ENCODE measurements at places on chromosomes 7 and 10.

GRCh38 chr10:108454793-108455192 lies 1290.3 kb upstream of the SORCS1 start:
- no peak for DNase-seq

- no peak for DNase-seq
Observed at GRCh38 chr7:119270045-119270464, 1002.9 kb upstream of the KCND2 start.

- DNase-seq = no peak
Observed at GRCh38 chr7:119254742-119255141, 1018.2 kb upstream of the KCND2 start.

DNA sequence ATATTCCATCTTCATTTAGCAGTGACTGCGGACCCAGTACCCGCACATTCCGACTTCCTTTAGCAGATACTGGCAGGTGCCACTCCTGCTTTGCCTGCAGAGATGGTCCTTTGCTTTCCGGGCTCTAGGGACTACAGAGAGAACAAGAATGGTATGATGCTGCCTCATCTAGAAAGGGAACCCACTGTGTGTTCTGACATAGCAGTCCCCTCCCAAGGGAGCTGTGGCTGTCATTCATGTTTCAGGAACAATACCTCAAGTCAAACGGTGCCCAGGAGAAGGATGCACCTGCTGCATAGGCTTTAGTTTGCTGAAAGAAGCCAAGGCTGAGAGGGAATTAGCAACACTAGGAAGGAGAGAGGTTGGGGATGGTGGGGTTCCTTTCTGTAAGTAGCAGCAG lies 15.9 kb upstream of the TMEM72 start:
- DNase-seq = no peak

- DNase-seq = no peak
Observed at GRCh38 chr10:120953897-120954296, 102.7 kb downstream of the WDR11 start.

- no peak for DNase-seq
Observed at GRCh38 chr7:141416650-141417270, 134.4 kb upstream of the AGK start.

DNA sequence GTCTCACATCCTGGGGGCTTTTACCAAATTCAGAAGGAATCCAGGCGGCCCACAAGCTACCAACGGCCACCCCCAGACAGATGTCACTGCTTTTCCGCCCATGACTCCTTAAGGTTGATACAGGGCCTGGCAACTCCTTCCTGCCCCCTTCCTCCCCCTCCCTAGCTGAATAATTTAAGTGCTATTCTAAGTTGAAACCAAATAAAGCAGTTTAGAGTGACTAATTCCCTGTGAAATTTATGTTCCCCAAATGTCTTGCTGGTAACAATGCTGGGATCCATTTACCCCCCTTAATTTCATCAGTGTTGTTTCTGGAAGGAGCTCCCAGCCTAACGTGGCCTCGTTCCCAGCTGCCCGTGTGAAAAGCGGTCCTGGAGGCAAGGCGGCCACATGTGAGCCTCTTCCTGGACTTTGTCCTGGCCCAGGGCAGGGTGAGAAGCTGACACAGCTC lies 109.6 kb downstream of the TMEM130 start:
- DNase-seq = no peak

GRCh38 chr7:74092321-74092963 lies 8.8 kb downstream of the LIMK1 start:
- DNase-seq = no peak

- DNase-seq = no peak
Observed at GRCh38 chr10:46787321-46787615, 124.0 kb upstream of the PTPN20 start.

DNA sequence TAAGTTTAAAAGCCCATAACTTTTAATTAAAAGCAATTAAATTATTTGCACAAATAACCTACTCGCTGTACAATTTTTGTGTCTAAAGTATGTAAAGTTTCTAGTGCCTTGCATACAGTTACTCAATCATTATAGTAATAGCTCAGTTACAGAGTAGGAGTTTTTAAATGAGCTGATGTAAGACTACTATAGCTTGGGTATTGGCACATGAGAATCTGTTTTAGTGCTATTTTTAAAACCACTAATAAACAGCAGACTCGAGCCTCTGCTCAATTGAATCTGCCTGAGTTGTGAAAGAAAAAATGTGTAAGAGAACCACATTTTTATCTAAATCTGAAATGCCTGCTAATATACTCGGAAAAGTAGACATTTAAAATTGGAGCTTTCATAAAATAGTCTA lies 31.1 kb downstream of the CTNNA3 start:
- DNase-seq = no peak

DNA sequence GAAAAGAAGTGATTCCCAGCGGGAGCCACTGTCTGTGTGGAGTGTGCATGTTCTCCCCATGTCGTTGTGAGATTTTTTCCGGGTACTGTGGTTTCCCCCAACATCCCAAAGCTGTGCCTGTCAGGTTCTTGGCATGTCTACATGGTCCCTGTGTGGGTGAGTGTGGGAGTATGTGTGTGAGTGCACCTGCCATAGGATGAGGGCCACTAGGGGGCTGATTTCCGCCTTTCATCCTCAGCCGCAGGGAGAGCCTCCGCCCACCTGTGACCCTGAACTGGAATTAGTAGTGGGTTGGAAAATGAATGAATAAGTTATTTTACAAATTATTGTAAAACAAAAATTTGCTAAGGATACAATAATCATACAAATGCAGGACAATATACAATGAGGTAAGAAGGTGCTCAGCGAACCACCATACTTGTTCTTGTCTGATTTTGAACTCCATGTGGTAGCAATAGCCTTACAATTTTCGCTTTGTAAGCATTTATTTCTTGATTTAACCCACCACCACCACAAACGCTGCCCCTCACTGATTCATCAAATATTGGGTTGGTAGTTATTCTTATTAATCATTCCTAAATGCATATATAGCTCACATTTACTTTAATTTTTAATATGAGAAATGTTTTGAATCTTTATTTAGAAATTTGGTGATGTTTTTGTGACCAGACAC lies 641.2 kb upstream of the VSTM2A start:
- DNase-seq = no peak

- no peak for DNase-seq
Observed at GRCh38 chr10:77710081-77710551, 72.5 kb upstream of the KCNMA1 start.

DNA sequence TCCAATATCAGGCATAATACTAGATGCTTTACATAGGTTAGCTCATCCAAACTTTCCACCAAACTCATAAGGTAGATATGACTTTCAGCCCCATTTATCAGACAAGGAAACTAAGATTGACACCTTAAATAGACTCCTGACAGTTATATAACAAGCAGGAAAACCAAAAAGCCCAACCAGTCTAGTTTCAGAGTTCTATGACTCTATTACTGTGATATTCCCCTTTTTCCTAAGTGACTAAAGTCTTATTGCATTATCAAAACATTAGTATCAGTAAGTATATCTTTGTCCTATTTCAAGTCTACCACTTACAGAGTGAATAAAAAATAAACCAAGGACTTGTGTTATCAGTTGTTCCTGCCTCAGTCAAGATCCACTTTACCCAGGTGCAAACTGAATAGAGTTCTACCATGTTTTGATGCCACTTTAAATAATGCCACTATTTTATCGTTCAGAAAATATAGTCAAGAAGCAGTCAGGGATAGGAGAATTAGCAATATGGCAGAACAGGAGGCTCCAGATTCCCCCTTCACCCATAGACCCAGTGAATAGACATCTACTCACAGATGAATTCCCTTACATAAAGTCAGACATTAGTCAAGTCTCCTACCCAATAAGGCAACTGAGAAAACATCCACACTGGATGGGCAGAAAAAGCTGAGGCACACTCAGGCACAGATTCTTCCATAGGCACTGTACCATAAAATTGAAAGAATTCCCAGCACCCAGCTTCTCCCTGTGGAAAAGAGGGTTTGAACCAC lies 74.1 kb downstream of the CRPPA start:
- DNase-seq = no peak

DNA sequence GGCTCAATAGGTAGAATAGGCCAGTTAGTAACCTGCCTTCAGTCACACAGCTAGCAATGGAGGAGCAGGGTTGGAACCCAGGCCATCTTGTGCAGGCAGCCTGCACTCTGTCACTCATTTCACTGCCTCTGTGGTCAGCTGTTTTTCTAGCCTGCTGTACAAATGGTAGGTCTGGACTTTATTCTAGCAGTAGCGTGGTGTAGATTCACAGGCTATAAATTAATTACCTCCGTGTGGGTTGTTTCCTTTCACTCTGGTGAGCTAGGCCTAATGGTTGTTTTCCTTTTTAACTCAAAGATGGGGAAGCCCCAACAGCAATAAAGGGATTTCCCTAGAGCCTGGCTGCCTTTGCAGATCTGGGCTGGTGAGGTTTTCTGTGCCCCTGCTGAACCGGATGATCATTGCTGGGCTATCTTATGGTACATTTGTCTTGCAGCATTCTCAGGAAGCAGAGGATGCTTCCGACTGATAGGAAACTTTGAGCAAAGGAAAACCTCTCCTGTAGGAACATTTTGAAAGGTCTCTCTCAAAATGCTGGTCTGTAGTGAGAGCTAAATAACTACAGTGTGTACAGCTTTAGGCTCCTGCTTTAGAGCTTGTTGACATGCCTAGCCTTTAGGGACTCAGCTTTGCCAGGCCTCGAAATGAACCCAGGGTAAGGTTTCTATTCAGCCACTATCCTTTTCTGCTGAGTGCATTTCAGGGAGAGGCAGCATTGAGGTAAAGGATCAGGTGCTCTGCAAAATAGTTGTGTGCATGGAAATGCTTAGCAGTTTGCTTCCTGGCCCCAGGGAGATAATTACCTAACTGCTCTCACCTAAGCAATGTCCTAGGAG lies 157.4 kb downstream of the ST7 start:
- DNase-seq = no peak

DNA sequence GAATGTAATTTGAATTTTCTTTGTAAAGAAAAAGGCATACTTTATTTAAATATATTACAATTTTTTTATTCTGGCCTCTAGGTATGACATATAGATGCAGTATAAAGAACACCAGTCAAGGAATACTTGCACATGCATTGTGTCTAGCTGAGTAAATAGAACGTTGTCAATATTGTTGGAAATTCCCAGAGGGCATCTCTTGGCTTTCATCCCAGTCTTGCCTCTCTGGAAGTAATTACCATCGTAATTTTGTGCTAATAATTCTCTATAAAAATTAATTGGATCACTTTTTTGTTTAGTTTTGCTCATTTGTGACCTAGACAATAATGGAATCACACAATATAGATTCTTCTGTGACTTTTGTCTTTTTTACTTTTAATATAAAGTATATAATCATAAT lies 1052.3 kb upstream of the CELF2 start:
- no peak for DNase-seq

GRCh38 chr10:69956741-69957230 lies 95.9 kb upstream of the MACROH2A2 start:
- no peak for DNase-seq

GRCh38 chr10:34613491-34613890 lies 201.6 kb downstream of the PARD3 start:
- no peak for DNase-seq

- DNase-seq = no peak
Observed at GRCh38 chr10:108601851-108602250, 1321.5 kb downstream of the XPNPEP1 start.

GRCh38 chr7:93779115-93779514 lies 111.4 kb downstream of the TFPI2 start:
- no peak for DNase-seq

DNA sequence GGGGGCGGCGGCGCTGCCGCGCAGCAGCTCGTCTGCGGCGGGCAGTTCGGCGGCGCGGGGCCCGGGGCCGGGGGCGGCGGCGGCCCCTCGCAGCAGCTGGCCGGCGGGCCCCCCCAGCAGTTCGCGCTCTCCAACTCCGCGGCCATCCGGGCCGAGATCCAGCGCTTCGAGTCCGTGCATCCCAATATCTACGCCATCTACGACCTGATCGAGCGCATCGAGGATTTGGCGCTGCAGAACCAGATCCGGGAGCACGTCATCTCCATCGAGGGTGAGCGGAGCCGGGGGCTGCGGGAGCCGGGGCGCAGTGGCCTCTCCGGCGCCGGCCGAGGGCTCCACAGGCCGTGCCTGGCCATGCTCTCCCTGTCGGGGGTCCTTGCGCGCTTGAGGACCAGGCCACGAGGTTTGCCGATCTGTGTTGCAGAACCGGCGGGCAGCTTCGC lies 548 bp downstream of the AGAP3 start:
- no peak for DNase-seq

GRCh38 chr7:155576900-155577508 lies 30.6 kb upstream of the CNPY1 start:
- no peak for DNase-seq

- DNase-seq = no peak
Observed at GRCh38 chr10:78455811-78456210, 422.1 kb downstream of the RPS24 start.

- no peak for DNase-seq
Observed at GRCh38 chr10:84138478-84139125, 707 bp upstream of the GHITM start.

- DNase-seq = no peak
Observed at GRCh38 chr10:43794181-43794815, 145.6 kb upstream of the ZNF32 start.

DNA sequence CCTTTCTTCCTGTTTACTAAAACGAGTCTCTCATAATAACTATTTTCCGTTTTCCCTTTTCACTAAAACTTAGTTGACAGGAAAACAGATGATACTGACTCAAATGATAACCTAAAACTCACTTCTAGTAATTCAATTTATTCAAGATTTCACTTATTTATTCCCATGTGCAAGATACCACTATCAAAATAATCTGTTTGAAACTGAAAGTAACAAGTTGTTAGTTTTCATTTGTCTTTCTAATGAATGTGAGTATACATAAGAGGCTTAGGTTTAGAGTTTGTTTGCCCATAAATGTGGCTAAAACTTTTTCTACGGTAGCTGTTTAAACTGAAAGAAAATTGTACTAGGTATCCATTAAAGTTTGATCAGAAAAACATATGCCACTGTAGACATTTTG lies 314.9 kb upstream of the STEAP1 start:
- no peak for DNase-seq

DNA sequence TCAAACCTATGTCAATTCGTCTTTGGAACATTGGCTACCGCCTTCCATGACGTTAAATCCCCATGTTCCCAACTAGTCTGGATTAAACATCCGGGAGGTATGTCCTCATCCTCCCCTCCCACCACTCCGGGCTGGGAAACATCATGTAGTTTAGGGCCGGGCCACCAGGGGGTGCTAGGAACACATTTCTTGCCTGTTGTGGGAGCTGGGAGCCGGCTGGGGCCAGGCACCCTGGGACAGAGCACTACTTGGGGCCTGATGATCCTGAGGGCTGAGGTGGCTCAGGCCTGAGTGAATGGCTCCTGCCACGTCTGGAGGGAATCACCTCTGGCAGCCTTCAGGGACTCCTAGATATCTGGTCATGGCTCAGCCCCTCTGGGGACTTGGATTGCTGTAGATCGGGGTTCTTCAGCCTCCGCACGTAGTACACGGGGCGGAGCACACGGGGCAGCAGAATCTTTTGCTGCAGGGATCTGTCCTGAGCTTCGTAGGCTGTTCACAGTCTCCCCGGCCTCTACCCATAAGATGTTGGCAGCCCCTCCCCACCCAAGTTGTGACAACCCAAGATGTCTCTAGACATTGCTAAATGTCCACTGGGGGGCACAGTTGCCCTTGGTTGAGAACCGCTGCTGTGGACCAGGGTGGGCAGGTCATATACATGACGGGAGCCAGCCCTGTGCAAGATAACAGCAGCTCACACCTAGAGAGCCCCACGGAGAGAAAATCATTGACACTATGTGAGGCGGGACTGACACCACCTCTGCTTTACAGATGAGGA lies 141.2 kb upstream of the ZNF716 start:
- DNase-seq = no peak

GRCh38 chr7:66837007-66837406 lies 84.0 kb upstream of the TMEM248 start:
- no peak for DNase-seq

GRCh38 chr7:49766966-49767365 lies 6.5 kb upstream of the VWC2 start:
- no peak for DNase-seq
